Fibroblast of mammary gland (primary cell): ENCODE measurements at places on chromosomes 4 and X.

DNA sequence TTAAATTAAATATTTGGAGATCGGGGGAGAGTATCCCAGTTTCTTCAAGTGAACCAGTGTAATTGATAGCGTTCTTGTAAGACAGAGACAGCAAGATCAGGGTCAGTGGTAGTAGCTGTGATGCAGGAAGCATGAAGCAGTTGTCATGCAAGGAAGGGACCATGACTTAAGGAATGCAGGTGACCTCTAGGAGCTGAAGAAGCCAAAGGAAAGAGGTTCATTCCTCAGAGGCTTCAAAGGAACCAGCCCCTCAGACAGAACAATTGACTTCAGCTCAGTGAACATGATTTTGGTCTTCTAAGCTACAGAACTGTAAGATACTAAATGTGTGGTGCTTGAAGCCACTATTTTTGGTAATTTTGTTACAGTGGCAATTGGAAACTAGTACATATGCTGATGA is 51.6 kb downstream of the GLRB start:
- no peak for DNase-seq

DNA sequence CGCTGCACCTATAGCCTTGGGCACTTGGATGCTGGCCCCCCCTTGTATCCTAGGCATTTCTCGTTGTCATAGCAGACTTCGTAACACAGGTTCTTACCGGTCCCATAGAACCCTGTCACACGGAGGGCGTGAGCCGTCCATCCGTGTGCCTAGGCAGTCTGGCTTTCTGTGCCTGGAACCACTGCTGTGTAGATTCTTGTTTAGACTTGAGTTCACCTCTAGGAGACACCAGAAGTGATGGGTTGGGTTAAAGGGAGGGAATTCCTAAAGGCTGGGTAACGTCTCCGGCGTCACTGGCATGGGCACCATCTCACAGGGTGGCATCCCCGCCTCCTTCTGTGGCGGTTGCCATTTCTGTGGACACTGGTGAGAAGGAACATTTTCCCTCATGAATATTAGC is 13.5 kb upstream of the NKX1-1 start:
- no peak for DNase-seq

GRCh38 chr4:152996111-152996571 is 60.0 kb downstream of the FHDC1 start:
- DNase-seq = no peak

GRCh38 chr4:163878336-163879121 is 384.0 kb downstream of the TMA16 start:
- DNase-seq = peak; percentile 38
